ENCODE measurements at places on chromosomes 2 and 18.

- no peak for DNase-seq
Observed at GRCh38 chr2:142220901-142221300, 90.1 kb upstream of the LRP1B start.

DNA sequence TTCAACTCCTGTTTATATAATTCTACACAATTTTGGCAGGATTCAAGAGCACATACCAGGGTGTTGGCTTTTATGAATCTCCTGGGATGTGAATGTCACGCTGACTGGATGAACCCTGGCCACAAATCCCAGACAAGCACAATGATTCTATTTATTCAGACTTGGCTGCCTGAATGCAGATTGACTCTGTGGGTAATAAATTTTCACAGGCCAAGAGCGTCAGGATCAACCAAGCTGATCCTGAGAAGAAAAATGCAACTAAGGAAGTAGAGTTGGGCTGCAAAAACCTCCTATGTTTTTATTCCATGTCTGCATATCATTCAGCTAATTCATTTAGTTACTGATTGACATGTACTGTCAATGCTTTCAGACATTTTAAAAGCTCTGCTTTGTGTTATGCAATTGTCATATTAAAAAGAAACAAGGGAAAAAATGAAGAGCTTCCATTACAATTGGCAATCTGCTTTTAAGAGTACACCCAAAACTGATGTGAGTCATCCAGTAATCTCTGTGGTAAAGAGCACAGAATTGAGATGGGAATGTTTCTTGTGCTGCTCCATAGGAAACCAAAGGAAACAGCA lies 173.0 kb upstream of the REV1 start:
- DNase-seq = no peak

DNA sequence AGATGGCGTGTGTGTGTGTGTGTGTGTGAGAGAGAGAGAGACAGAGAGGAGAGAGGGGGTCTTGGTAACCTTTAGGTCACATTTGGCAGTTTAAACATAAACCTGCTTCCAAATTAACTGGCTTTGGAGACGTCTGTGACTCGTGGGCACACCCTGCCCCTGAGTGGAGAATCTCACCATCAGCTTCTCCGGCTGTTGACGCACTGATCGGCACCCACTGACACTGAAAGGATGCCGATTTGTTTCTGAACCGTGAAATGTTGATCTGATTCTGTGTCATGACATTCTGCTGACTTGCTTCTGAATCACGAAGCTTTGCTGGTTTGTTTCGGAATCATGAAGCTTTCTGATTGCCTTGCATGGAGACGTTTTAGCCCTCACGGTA lies 114.7 kb downstream of the RTP5 start:
- DNase-seq = no peak

- no peak for DNase-seq
Observed at GRCh38 chr2:138190999-138191398, 226.7 kb downstream of the HNMT start.

DNA sequence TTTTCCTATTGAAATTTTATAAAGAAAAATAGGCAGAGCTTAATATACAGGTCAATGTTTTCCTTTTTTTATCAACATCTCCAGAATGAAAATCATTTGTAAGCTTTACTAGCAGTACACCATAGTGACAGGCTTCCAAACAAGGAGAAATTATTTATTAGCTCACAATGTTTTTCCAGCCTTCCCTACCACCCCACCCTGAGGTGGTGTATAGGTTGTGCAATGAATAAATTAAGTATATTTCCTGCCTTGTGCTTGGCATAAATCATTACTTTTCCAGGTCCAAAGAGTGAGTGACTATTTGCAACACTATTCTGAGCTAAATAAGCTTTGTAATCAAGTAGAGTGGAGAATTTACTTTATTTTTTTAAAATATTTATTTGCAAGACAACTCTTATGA lies 876.2 kb upstream of the POU3F3 start:
- DNase-seq = no peak

DNA sequence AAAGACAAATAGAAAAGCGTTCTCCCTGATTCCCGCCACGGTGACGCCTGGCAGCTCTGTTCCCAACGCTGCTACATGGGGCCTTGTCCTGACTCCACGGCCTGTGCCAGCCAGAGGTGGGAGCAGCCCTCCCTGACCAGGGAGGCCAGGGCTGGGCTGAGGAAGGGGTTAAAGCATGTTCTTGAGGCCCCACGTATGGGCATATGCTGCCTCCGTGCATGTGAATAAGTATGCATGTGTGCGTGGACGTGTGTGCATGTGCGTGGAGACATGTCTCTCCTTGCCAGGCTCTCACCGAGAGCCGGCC lies 1.6 kb upstream of the SNED1 start:
- no peak for DNase-seq

GRCh38 chr2:182259629-182260150 lies 167.1 kb downstream of the PDE1A start:
- no peak for DNase-seq

DNA sequence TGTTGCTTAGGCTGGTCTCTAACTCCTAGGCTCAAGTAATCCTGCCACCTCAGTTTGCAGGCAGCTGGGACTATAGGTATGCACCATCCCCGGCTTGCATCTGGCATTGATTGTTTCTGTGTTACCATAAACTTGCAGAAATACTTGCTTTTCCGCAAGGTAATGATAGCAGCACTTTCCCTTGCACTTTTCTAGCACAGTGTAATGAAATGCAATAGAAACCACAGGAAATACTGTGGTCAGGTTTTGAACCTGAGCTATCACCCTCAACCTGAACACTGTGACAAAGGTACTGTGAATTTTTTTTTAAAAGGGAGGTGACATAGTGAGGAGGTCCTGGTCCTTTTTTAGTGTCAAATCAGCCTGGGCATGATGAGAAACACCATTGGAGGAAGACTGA lies 38.3 kb downstream of the DHRS9 start:
- DNase-seq = no peak

DNA sequence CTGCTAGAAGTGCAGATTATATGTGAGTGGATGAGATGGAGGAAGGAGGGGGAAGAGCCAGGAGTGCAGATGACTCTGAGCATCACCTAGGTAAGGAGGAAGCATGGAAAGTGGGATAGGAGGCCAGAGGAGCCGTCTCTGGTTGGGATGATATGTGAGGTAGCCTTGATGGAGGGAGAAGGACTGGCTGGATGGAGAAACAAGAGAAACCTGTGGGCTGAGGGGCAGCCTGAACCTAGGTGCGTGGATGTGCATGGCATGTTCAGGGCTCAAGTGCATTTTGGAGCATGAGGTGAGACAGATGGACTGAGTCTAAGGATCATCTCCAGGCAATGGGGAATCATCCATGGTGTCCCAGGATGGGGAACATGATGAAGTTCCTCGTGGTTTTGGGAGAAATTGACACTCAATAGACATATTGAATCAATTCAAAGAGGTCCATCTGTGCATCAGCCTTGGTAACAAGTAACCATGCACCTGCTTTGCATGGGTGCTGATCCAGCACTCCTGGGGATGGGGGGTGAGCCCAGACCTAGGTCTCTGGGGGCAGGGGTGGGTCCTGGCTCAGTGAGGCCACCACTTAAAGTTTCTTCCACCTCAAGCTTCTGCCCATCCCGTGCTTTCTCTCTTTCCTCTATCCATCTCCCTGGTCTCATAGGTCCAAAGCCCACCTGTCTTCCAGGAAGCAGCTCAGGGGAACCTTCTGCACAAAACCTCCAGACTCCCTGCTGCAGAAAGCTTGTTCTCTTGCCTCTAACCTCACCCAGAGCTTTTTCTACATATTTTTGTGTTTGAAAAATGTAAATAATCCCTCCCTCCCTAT lies 19.2 kb downstream of the MYCN start:
- DNase-seq = no peak

DNA sequence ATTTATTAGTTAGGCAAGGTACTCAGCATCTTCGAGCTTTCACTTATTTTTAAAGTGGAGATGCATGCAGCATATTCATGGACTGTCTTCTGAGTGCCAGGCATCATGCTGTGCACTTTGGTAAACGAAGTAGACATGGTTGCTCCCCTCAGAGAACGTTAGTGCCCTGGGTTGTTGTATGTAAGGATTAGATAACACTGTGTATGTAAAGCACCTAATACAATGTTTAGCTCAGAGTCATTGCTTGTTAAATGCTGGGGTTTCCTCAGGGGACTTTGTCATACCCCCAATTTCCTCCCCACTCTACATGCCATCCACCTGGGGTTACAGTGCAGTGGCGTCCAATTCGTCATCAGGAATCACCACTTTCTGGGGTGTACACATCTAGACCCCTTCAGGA lies 2.8 kb downstream of the UGGT1 start:
- DNase-seq = no peak

- DNase-seq = no peak
Observed at GRCh38 chr18:55186588-55186987, 227.3 kb upstream of the CCDC68 start.

DNA sequence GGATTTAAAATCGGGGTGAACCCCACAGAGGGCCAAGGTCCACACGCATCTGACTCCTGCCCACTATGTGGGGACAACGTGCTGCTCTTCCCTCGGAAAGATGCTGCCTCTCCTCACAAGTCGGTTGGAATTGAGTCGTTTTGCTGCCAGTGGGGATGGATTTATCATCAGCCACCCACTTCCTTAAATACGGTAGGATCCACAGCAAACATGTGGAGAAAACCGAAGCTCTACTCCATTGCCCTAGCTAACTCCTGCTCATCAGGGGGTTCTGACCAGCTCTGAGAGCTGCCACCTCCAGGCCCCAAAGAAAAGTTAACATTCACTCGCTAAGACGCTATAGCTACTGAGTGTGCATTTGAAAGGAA lies 80.9 kb downstream of the CHRNA1 start:
- DNase-seq = no peak

DNA sequence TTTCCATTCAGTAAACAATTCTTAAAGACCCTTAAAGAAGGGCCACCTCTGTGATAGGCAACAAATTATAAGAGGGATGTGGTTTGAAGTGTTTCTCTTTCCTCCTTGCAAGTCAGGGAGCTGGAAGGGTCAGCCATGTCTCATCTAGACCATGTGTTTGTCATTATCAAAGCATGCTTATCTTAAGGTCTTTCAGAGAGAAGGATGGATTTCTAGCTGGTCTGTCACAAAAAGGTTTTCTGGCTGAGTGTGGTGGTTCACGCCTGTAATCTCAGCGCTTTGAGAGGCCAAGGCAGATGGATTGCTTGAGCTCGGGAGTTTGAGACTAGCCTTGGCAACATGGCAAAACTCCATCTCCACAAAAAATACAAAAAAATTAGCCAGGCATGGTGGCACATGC lies 59.2 kb upstream of the PEX13 start:
- no peak for DNase-seq

GRCh38 chr2:61770746-61771145 lies 83.1 kb downstream of the FAM161A start:
- no peak for DNase-seq

- DNase-seq = no peak
Observed at GRCh38 chr18:8960740-8961657, 141.5 kb upstream of the NDUFV2 start.

DNA sequence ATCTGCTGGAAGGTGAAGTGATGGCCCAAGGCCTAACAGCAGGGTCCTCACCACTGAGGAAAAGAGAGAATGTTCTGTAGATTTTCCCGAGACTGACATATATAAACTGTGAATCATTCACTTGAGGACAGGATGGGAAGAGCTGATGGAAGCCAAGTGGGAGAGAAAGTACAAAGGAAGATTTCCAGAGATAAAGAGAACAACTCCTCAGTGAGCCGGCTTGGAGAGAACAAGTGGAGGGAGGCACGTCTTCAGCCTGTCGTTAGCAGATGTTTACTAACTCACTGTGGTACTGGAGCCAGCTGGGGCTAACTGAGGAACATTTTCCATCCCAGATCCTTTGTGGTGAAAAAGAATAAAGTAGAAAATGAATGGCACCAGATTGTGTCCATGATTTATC lies 552.9 kb upstream of the TNP1 start:
- DNase-seq = no peak

- no peak for DNase-seq
Observed at GRCh38 chr2:188878716-188879115, 95.5 kb upstream of the COL3A1 start.

- DNase-seq = no peak
Observed at GRCh38 chr2:53268626-53269025, 499.0 kb upstream of the CHAC2 start.

DNA sequence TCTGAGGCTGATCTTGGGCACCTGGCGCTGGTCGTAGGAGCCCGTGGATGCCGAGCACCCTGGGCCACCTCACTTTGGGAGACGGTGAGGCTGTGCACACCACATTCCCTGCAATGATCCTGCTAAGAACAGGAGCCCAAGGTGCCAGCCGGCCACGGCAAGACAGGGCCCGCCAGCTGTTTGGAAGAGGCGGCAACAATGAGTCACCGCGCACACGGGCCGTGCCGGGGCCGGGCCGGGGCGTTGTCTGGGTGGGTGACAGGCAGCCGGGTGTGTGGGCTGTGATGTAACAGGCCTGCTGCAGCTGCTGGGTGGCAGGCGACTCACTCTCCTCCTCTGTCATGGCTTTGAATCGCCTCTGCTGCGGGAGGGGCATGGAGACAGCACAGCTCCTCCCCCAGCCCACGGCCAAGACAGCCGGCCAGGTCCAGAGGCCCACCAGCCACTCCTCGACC lies 49.7 kb upstream of the ODC1 start:
- peak; percentile 41 for DNase-seq

- DNase-seq = no peak
Observed at GRCh38 chr2:73103018-73103542, 9.7 kb downstream of the RAB11FIP5 start.

DNA sequence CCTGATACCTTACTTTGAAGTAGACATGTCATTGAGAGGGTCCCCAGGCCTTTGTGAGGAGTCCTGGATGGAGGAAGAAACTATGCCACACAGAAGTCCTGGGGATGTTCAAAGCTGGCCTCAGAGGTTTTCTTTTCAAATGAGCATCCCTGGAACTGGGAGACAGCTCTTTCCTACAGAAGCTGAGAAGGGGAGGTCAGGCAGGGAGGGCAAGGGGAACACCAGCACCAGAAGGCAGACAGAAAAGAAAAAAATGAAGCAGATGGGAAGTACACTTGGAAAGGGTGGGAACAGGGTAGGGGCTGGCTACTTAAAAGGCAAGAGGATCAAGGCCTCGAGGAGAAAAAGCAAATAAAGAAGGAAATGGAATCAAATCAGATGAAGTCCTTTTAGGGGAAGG lies 120.0 kb downstream of the FMNL2 start:
- DNase-seq = no peak

DNA sequence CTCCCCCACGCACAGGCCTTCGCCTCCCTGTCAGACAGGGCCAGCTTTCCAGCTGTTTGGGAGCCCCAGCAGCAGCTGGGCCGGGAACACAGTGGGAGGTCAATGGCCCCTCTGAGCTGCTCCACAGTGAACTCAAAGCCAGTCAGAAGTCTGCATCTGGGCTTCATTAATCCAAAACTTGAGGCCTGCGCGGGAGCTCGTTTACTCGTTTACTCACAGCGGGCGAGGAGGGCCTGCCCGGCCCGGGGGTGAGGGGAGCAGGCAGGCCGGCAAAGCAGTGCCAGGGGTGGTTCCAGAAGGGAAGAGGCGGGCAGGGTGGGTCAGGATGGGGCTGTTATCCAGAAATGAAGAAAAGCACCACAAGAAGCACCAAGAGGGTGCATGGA lies 36.8 kb upstream of the SEMA4C start:
- no peak for DNase-seq

Data from activated T-helper 1 cell treated with anti-CD3 and anti-CD28 coated beads, Interleukin-2, amount 50 U/mL, for 16 hours (primary cell).